ENCODE measurements at places on chromosomes 4 and X. TPM values are rescaled to one million over a fixed set of nuclear protein-coding genes. Genes with fewer than 3 reads are reported as not detected.

The USP17L12 gene
- not detected for total RNA-seq

The SPANXD gene
- not detected for total RNA-seq

The FMR1NB gene
- total RNA-seq, result 0.30 TPM

The HSFX4 gene
- total RNA-seq, result not detected

The TCEAL6 gene
- total RNA-seq, result not detected

The BEND4 gene
- total RNA-seq, result 0.09 TPM

The TLR7 gene
- total RNA-seq, result not detected

The GPRASP2 gene
- total RNA-seq, result 0.46 TPM

The FGFBP1 gene
- total RNA-seq, result not detected

The GABRQ gene
- 0.10 TPM for total RNA-seq

The NPY2R gene
- total RNA-seq, result not detected

The EREG gene
- total RNA-seq, result not detected

The OPN1MW2 gene
- not detected for total RNA-seq

The CXCL11 gene
- total RNA-seq, result 0.23 TPM

The NAT8L gene
- total RNA-seq, result 0.99 TPM

The TMEM165 gene
- total RNA-seq, result 71.3 TPM

The MAGEC1 gene
- total RNA-seq, result not detected

The BEX1 gene
- not detected for total RNA-seq

The MSANTD1 gene
- total RNA-seq, result 1.6 TPM

DNA sequence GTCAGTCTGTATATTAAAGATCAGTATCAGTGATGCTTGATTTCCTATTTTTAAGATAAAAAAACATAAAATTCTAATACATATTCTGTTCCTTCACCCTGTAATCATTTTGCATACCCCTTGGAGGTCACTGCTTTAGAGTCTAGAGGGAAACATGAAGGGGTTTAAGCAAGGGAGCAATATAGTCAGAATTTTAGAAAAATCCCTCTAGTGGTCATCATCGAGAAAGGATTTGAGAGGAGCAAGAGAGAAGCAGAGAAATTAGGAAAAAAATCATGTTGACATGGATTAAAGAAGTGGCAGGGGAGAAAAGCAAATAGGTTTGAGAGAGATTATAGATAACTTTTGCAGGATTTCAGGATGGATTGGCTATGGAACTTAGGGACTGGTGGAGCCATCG lies 11.1 kb downstream of the APEX2 start:
- DNase-seq, result no peak

DNA sequence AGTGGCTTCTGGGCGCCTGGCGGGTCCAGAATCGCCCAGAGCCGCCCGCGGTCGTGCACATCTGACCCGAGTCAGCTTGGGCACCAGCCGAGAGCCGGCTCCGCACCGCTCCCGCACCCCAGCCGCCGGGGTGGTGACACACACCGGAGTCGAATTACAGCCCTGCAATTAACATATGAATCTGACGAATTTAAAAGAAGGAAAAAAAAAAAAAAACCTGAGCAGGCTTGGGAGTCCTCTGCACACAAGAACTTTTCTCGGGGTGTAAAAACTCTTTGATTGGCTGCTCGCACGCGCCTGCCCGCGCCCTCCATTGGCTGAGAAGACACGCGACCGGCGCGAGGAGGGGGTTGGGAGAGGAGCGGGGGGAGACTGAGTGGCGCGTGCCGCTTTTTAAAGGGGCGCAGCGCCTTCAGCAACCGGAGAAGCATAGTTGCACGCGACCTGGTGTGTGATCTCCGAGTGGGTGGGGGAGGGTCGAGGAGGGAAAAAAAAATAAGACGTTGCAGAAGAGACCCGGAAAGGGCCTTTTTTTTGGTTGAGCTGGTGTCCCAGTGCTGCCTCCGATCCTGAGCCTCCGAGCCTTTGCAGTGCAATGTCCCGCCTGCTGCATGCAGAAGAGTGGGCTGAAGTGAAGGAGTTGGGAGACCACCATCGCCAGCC lies at the start of gene ATOH1:
Gene ATOH1, plus strand, starts transcription at position 422 of the 663 bp plus-strand sequence. Its CDS starts 174 bp downstream, at position 596.
- no peak for DNase-seq

- no peak for DNase-seq
Observed at GRCh38 chr4:6689506-6689960, 4.1 kb upstream of the S100P start.

DNA sequence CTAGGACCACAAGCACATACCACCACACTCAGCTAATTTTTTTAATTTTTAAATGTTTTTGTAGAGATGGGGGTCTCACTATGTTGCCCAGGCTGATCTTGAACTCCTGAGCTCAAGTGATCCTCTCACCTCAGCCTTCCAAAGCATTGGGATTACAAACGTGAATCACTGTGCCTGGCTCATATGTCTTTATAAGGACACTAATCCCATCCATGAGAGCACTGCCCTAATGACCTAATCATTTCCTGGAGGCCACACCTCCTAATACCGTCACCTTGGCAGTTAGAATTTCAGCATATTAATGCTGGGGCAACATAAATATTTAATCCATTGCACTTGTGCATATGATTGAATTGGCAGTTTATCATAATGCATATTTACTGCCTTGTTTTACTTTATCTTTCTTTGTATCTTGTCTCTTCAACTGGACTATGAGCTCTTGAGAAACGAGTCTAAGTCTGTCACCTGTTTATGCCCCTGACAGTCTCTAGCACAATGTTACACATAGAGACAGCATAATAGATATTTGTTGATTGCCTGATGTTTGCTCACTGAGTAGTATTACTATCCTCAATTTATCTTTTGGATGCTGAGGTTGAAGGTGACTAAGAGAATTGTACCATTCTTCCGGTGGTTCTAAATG lies 172.0 kb downstream of the AASDH start:
- no peak for DNase-seq

DNA sequence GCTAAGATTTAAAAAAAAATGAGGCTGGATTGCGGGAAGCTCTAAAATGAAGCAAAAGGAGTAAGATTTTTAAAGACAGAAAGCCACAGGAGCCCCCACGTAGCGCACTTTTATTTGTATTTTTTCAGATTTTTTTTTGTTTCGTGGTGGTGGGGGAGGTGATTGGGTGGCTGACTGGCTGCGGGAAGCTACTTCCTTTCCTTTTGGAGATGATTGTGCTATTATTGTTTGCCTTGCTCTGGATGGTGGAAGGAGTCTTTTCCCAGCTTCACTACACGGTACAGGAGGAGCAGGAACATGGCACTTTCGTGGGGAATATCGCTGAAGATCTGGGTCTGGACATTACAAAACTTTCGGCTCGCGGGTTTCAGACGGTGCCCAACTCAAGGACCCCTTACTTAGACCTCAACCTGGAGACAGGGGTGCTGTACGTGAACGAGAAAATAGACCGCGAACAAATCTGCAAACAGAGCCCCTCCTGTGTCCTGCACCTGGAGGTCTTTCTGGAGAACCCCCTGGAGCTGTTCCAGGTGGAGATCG lies 908 bp downstream of the PCDH10 start:
- no peak for DNase-seq

- DNase-seq, result no peak
Observed at GRCh38 chr4:52966781-52967180, 104.7 kb downstream of the RASL11B start.

DNA sequence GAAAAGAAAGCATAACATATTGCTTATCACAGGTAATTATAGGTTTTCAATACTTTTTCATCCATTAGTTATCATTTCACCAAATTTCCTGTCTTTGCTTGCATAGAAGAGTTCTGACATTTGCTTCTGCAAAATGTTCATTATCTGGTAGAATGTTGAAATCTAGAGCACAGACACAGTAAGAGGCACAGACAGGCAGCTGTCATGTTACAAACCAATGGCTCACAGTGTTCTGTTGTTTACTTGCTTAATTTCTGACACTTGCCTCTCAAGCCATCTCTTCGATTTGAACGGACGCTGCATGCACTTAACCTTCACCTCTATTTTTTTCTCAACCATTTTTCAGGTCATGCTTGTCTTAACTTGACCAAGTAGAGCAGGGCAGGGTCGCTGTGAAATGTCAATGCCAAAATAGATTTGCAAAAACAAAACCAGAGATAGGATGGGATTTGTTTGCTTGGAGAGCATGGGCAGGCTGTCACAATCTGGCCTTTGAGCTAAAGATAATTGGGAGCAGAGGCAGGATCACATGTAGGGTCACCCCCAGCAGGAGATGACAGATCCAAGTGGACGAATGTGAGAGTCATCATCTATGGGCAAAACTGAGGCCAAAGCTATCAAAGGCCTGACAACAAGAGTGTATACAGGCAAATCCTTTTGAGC lies 292.3 kb downstream of the SMARCA1 start:
- no peak for DNase-seq

- no peak for DNase-seq
Observed at GRCh38 chrX:18833071-18833731, 125.8 kb downstream of the PPEF1 start.

GRCh38 chr4:11931266-11931820 lies 502.6 kb upstream of the HS3ST1 start:
- DNase-seq, result no peak

- no peak for DNase-seq
Observed at GRCh38 chr4:952881-953573, 20.3 kb downstream of the DGKQ start.

- peak; percentile 13 for DNase-seq
Observed at GRCh38 chr4:25993395-25994185, 79.6 kb downstream of the SMIM20 start.

- DNase-seq, result no peak
Observed at GRCh38 chr4:20554134-20554533, 146.1 kb upstream of the PACRGL start.

GRCh38 chr4:111393781-111394180 lies 751.5 kb upstream of the FAM241A start:
- no peak for DNase-seq

GRCh38 chr4:164946810-164947209 lies 30.6 kb downstream of the TRIM61 start:
- DNase-seq, result no peak

GRCh38 chr4:141761926-141762325 lies 125.5 kb downstream of the IL15 start:
- DNase-seq, result no peak

DNA sequence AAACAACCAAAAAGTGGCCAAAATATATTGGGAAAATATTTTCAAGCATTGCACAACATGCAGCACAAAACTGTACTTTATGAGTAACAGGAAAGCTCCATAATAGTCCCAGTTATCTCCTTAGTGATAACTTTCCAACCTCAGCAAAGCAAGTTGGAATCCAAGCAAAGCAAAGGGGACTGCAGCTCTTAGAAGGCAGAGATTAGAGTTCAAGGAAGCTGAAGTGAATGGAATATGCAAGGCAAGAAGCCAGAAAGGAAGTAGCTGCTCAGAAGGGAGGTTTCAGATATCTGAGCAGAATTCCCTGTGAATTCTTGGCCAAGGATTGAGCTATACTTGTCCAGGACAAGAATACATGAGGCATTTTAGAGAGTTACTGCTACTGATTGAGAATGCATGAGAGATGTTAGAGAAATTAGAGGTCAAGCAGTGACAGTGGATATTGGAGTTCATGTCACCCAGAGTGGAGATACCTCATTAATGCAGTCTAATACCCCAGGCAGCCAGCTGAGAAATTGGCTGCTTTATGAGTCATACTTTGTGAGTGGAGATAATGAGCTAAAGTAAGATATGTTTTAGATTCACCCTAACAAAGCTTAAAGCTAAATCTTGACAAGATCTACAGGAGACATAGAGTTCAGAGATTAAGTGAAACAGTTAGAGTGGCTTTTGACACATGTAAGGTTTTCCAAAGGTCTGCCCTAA lies 102.8 kb downstream of the INPP4B start:
- DNase-seq, result no peak

GRCh38 chr4:53908661-53909078 lies 155.7 kb downstream of the CHIC2 start:
- no peak for DNase-seq

- DNase-seq, result no peak
Observed at GRCh38 chrX:84956304-84956703, 47.4 kb upstream of the APOOL start.

- no peak for DNase-seq
Observed at GRCh38 chr4:61160478-61160877, 39.6 kb upstream of the ADGRL3 start.

DNA sequence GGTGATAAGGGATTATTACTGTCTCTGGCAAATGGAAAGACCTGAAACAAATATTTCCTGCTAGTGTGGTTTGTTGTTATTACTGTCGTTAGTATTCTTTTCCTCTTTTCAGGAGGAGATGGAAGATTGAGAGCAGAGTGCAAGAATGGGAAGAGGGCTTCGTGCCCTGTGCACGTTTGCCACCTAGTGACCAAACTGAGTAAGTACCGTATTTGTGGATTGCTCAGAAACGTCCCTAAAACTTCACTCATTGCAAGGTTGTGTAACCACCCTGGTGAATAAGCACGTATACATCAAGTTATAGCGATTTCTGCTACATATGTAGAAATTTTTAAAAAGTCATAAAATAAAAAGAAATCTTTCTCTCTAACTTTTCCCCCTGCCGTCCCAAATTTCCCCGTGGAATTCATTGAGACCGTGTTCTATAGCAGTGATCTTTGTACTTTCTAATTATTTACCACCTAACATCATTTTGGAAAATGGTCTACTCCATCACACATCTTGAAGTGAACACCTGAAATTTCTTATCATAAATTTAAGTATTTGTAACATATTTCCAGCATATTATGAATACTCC lies 24.3 kb downstream of the LINC00632 start:
- no peak for DNase-seq

DNA sequence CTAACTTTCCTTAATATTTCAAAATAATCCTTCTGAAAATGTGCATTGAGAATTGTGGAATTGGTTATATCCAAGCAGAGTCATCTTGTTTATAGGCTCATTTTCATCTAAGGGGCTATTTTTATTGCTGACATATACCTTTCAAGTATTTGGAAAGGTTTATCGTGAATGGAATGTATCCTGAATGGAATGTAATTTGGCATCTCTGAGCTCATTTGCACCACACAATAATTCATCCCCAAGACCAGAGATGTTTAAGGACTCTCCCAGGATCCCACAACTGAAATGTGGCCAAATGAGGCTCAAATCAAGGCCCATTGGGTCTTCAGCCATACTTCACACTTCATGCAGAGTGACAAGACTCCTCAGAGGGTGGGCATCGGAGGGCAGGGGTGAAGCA lies 7.5 kb upstream of the SETD7 start:
- DNase-seq, result no peak

DNA sequence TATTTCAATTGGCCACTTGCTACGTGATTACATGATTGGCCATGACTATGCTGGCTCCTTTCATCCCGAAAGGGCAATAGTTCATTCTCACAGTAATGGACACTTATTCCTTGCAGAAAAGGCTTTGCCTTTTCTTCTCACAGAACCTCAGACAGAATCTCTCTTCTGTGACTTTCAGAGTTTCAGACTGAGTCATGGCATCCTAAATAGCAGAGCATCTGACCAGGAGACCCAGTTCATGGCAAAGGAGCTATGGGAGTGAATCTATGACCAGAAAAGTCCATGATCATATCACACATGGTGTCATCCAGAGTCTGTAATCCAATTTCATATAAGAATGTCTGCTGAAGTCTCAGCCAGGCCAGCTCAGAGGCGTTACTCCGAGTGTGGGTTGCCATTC lies 263.3 kb upstream of the CLNK start:
- DNase-seq, result no peak
